Neural progenitor cell (in vitro differentiated cells): ENCODE measurements at places on chromosomes 2 and 18. TPM values are rescaled to one million over a fixed set of nuclear protein-coding genes. Genes with fewer than 3 reads are reported as not detected.
A peak's percentile ranks its signal among the peaks of the same experiment; 100 is the strongest.

GRCh38 chr2:43758739-43759138, 15.1 kb upstream of the DYNC2LI1 start:
- H3K27ac ChIP-seq = no peak overlapping the region
- no peak for DNase-seq
- H3K4me1 ChIP-seq = no peaks in the 10 kb centered on the region
- H3K27me3 ChIP-seq = no peaks in the 10 kb centered on the region

Gene PLEK
- total RNA-seq = not detected in 2 replicates

DNA sequence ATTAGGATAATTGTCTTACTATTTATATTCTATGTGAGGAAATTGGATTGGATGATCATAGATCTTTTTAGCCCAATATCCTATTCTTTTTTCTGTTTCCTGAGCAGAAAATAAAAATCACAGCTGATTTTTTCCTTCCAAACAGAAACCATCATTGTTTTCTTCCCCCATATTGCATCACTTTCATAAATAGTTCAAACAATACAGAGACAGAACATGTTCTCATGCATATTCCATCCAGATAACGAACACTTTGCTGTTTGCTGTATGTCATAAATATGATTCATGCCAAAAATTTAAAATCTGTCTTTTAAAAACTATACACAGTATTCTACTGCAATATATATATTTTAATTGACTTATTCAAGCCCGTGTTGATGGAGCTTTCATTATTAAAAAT, 22.0 kb upstream of the RALBP1 start:
- peaks cover 22% of the 10 kb centered on the region for H3K4me1 ChIP-seq
- H3K4me3 ChIP-seq = no peak overlapping the region
- DNase-seq = no peak
- H3K27ac ChIP-seq = no peak overlapping the region

Gene DSG1
- total RNA-seq = not detected in 2 replicates

Gene SOX11
- total RNA-seq = 176 and 178 TPM in 2 replicates

DNA sequence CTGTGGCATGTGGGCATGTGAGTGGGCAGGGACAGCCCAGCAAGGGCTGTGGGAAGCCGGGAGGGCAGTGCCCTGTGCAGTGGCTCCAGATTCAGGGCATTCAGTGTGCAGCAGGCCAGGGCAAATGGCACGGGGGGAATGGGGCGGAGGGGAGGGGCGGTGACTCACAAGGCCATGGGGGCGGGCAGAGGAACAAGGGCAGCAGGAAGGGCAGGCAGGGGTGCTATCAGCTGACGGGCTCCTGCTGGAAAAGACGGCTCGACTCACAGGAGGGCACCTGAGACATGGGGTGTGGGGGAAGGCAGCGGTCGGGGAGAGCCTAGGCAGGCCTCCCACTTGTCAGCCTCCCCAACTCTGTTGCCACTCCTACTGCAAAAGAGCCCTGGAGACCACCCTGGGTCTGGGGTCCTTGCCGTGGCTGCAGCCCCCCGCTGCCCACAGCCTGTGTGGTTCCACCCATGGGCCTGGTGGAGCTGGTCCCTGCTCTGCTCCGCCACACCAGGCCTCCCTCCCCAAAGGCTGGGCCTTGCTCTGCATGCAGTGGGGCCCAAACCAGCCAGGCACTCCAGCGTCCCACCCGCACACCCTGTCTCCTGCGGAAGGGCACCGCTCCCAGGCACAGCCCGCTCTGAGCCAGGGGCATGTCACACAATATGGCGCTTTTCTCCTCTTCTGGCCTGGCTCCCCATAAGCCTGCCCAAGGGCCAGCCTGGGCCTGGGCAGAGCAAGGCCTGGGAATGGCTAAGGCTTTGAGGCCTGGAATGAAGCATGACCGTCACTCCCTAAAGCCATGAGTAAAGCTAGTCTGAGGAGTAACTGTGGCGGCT, 25.9 kb downstream of the HS6ST1 start:
- H3K4me3 ChIP-seq = no peak overlapping the region
- DNase-seq = no peak
- no peak overlapping the region for H3K27ac ChIP-seq
- no peaks in the 10 kb centered on the region for H3K27me3 ChIP-seq

DNA sequence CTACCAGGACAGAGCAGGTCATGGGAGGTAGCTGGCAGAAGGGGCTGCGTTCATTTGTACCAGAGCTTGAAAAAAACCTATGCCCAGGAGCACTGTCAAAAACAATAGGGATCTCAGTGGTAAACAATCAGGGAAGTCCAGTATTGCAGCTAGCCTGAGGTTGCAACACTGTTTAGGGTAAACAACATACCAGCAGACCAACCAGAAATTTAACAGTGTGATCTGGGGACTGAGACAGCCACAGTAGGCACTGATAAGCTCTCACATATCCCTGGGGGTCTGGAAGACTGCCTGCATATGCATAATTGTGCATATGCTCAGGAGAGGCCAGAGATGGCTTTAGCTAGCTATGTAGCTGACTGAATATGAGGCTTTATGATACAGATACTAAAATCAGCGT, 12.0 kb upstream of the ZCCHC2 start:
- no peaks in the 10 kb centered on the region for H3K4me1 ChIP-seq
- H3K4me3 ChIP-seq = no peak overlapping the region
- no peaks in the 10 kb centered on the region for H3K27me3 ChIP-seq
- H3K27ac ChIP-seq = no peak overlapping the region

- H3K36me3 ChIP-seq = no peaks in the 10 kb centered on the region
- no peaks in the 10 kb centered on the region for H3K4me1 ChIP-seq
- no peaks in the 10 kb centered on the region for H3K27me3 ChIP-seq
- DNase-seq = no peak
- H3K27ac ChIP-seq = no peak overlapping the region
- no peak overlapping the region for H3K4me3 ChIP-seq
These were observed 84.4 kb downstream of the PIK3C3 start for GRCh38 chr18:42039396-42039795.

Gene TUBA4B
- not detected in 2 replicates for total RNA-seq

DNA sequence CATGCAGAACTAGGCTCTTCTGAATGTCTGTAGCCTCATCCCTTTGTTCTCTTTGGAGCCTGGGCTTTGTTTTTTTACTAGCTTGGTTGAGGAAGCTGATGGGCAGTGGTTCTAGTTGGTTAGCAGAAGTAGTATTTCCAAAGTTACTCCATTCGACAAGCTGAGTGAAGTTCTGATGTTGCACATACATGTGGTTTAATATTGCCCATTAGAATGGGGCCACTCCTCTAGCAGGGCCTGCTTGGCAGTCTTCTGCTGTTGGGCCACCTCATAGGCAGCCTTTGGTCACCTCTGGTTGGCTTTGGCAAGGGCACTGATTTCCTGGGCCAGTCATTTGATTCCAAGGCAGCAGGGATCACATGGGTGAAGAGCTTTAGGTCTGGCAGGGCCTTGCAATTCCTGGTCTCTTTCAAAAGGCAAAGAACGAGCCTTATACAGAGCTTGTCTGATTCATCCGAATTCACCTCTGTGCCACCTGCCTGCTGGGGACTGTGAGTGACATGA, 2.5 kb downstream of the RPIA start:
- no peak overlapping the region for H3K27ac ChIP-seq
- H3K4me1 ChIP-seq = no peaks in the 10 kb centered on the region
- no peak overlapping the region for H3K4me3 ChIP-seq
- no peaks in the 10 kb centered on the region for H3K36me3 ChIP-seq

GRCh38 chr2:163471947-163472346, 263.9 kb downstream of the FIGN start:
- H3K4me1 ChIP-seq = peaks cover 45% of the 10 kb centered on the region
- H3K36me3 ChIP-seq = no peaks in the 10 kb centered on the region
- no peaks in the 10 kb centered on the region for H3K27me3 ChIP-seq
- no peak overlapping the region for H3K27ac ChIP-seq
- DNase-seq = peak; percentile 37

DNA sequence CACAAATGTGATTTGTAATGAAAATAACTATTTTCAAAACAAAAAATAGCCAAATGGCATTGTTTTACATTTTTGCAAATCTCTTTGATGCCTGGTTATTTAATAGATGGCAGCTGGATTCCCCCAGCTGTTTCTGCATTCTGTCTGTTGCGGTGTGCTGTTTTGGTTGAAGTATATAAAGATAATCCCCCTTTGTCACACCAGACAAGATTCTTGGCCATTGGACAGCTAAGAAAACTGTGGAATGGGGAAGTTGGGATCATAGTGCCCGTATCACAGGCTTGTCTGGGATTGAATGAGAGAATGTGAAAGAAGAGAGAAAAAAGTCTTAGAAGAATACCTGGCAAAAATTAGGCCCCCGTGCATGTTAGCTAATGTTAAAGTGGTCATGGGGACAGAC, 19.5 kb upstream of the LYPD6B start:
- no peaks in the 10 kb centered on the region for H3K4me1 ChIP-seq
- H3K4me3 ChIP-seq = no peak overlapping the region
- H3K27me3 ChIP-seq = no peaks in the 10 kb centered on the region
- DNase-seq = no peak

- H3K36me3 ChIP-seq = no peaks in the 10 kb centered on the region
- H3K4me3 ChIP-seq = no peak overlapping the region
- H3K27ac ChIP-seq = no peak overlapping the region
- H3K4me1 ChIP-seq = no peaks in the 10 kb centered on the region
- no peaks in the 10 kb centered on the region for H3K27me3 ChIP-seq
These were observed 12.2 kb downstream of the PLB1 start for GRCh38 chr2:28507796-28508764.

GRCh38 chr18:25237571-25238267, 114.2 kb downstream of the ZNF521 start:
- peaks cover 61% of the 10 kb centered on the region for H3K4me1 ChIP-seq
- H3K27me3 ChIP-seq = no peaks in the 10 kb centered on the region
- H3K4me3 ChIP-seq = no peak overlapping the region
- no peak overlapping the region for H3K27ac ChIP-seq
- DNase-seq = no peak
- H3K36me3 ChIP-seq = no peaks in the 10 kb centered on the region

Gene NPPC
- not detected in 2 replicates for total RNA-seq
